ENCODE measurements at places on chromosomes 11 and 22.

DNA sequence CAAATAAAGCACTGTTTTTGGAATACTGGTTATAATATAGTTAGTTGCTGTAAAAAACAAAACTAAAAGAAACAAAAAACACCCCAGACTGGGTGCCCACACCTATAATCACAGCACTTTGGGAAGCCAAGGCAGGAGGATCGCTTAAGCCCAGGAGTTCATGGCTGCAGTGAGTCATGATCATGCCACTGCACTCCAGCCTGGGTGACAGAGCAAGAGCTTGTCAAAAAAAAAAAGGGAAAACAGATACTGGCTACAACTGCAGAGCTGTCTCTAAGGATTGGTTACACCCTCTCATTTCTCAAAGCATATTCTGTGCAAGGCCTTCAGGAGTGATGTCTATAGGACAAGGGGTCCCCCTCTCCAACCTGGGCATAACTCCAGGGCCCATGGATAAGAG is 14.6 kb upstream of the STK33 start:
- no peak for DNase-seq

- DNase-seq = no peak
Measured at GRCh38 chr11:111843661-111844060, 27.7 kb downstream of the ALG9 start.

DNA sequence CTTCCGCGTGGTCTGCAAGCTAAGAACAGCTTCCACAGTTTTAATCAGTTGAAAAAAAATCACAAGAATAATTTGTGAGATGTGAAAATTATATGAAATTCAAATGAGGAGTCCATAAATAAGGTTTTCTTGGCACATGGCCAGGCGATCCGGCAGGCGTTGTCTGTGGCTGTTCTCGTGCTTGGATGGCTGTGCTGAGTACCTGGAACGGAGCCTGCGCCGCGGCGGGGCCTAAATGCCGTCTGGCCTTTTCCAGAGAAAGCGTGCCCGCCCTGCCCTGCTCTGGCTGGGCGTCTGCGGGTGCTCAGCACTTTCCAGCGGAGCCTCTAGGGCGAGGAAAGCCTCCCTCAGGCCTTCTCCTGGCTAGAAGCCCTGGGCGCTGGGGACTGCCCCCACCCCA is 41.8 kb downstream of the OSBPL5 start:
- no peak for DNase-seq

- DNase-seq = no peak
Measured at GRCh38 chr11:12786891-12787290, 112.7 kb downstream of the TEAD1 start.

DNA sequence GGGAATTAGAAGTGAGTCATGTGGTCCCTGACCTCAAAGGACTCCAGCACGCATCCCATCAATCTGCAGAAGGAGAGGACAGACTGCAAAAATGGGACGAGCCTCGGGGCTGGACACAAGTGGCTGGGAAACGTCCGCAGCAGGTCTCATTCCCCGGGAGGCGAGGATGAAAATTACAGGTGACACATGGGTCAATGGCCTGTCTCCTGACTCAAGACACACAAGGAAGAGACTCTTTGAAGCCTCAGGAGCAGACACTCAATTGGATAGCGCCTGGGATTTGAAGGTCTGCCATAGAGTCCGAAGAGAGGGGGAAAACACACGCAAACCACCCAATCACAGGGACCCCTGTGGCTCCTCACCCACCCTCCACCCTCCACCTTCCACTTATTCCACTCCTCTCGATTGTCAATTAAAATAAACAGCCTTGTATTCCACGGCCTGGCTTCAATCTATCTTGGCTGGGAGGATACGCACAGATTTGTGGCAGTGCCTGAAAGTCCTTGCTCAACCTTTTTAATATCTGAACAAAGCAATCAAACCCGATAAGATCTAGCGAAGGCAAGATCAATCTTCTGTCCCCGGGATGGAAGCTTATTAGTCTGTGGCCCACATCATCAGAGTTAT is 101.8 kb upstream of the CADM1 start:
- no peak for DNase-seq
